IgD-negative memory B cell (primary cell): ENCODE measurements at places on chromosomes 3 and 15. TPM values are rescaled to one million over a fixed set of nuclear protein-coding genes. Genes with fewer than 3 reads are reported as not detected.

Gene MINAR1
- 0.08 TPM for polyA plus RNA-seq

Gene SPG21
- polyA plus RNA-seq = 137 TPM

Gene CCR2
- 10.9 TPM for polyA plus RNA-seq

Gene REC114
- not detected for polyA plus RNA-seq

Gene GP9
- polyA plus RNA-seq = 4.3 TPM

Gene CD86
- 85.1 TPM for polyA plus RNA-seq

Gene ROBO2
- polyA plus RNA-seq = not detected

Gene ERICH6
- 0.41 TPM for polyA plus RNA-seq

Gene GNAT1
- not detected for polyA plus RNA-seq

Gene DPPA2
- not detected for polyA plus RNA-seq

Gene LYZL4
- not detected for polyA plus RNA-seq

Gene LTF
- not detected for polyA plus RNA-seq

Gene XYLB
- polyA plus RNA-seq = 0.28 TPM

Gene SLC12A1
- polyA plus RNA-seq = not detected

Gene CHRNA3
- polyA plus RNA-seq = not detected

Gene PFN2
- 2.8 TPM for polyA plus RNA-seq

Gene GATA2
- polyA plus RNA-seq = 0.11 TPM
